ENCODE measurements at places on chromosomes 13 and 19.

GRCh38 chr19:34186205-34186604 is 13.9 kb downstream of the LSM14A start:
- DNase-seq = no peak

GRCh38 chr19:23415561-23416191 is 20.4 kb upstream of the ZNF91 start:
- no peak for DNase-seq

DNA sequence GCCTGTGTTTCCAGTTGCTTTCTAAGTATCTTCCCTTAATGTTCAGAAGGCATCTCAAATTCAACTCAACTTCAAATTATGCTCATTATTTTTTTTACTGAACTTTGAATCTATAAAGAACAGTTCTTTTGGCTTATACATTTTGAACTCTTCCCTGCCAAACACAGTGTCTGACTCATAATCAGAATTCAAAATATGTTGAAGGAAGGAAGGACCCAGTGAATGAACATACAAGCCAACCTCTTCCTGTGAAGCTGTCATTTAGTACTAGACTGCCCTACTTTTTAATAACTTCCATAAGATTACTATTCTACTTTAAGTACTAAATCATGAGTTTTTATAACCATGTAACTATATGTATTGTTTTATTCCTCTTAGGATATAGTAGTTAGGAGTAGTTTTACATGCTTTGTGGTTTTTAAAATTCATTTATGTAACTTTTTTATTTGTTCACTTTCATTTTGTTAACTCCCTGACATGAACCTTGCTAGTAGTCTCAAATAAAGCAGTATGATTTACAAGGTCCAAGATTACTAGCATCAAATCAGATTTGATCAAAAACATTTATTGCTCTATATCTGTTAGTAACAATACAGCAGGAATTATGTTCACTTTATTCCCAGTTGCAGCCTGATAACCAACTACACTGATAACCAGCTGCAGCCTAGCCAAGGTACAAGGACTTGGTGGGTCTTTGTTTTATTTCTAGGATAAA is 6.4 kb downstream of the NUDT15 start:
- DNase-seq = no peak

DNA sequence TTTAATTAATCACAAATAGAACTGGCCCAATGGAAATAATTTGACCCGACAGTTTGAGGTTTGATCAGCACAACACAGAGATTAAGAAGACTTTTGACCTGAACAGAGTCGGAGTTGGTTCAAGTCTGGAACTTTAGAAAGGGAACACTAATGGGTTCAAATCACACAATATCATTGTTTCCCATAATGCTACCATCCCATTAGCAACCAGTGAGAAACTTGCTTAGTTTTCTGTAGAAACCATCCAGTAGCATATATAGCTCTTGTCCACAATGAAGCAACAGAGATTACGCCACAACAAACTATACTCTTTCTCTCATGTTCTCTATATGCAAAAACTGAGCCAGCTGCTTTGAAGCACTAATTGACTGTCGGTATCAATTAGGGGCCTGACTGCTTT is 376.9 kb upstream of the SPRY2 start:
- DNase-seq = no peak

GRCh38 chr19:11692127-11692790 is 46.5 kb downstream of the ZNF823 start:
- DNase-seq = no peak

- no peak for DNase-seq
Measured at GRCh38 chr13:34162544-34162933, 344.6 kb downstream of the RFC3 start.

- DNase-seq = no peak
Measured at GRCh38 chr19:1027650-1028061, 1.2 kb downstream of the CNN2 start.

DNA sequence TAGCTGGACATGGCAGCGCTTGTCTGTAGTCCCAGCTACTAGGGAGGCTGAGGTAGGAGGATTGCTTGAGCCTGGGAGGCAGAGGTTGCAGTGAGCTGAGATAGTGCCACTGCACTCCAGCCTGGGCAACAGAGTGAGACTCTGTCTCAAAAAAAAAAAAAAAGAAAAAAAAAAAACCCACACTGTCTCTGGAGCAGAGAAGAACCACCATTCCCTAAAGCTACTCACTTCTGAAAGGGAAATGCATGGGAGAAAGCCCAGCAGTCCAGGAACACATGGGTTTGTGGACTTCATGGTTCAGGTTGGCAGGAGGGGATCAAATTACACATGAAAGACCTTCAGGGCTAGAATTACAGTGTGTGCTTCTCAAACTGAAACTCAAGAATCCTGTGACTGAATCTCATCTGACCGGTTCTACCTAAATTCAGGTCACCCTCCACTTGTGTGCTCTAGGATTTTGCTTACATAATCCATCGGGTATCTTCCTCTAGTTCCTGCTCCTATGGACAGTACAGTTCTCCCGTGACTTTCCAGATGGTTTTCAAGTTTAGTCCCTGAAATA is 30.2 kb upstream of the CPB2 start:
- no peak for DNase-seq

DNA sequence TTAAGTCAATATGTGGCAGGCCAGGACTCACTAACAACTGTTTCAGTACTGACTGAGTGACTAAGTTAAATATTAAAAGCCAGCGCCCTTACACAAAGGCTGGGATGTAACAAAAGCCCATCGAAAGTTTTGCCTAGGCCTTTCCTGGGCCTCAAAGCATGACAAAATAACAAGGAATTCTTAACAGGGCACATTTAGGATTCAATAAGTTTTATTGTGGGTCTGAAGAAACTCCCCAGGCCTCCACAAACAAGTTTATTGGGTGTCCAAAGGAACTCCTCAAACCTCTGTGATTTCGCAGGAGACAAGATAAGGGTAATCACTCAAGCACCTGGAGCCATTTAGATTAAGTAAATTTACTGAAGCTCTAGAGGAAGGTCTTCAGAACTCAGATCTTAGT is 130.7 kb upstream of the SGCG start:
- DNase-seq = no peak

DNA sequence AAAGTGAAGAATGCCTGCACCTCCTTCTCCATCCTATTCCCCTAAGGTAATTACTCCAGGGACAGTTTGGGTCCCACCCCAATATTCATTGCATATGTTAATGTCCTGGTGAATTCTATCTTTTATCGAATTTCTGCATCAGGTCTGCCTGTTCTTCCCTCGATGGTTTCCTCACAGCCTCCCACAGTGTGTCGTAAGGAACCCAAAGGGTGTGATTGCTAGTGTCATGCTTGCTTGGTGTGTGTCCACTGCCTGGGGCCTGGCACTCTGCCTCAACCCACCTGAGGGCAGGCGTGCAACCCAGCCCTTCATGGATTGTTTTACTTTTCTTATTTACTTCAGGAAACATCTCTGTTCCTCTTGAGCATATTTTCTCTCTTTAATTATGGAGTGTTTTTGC is 60.2 kb upstream of the CYSLTR2 start:
- DNase-seq = no peak

- DNase-seq = no peak
Measured at GRCh38 chr19:14804765-14805164, 26.4 kb upstream of the ADGRE2 start.
